ENCODE measurements at places on chromosomes 2 and 18. TPM values are rescaled to one million over a fixed set of nuclear protein-coding genes. Genes with fewer than 3 reads are reported as not detected.

CTIF gene
- total RNA-seq = 19.4 TPM

CTAGE1 gene
- total RNA-seq = not detected

EPHA4 gene
- total RNA-seq = 45.6 TPM

MAL gene
- total RNA-seq = not detected

ASB18 gene
- total RNA-seq = not detected

GRCh38 chr2:10375570-10376281, 72.4 kb downstream of the ODC1 start:
- H3K4me1 ChIP-seq = peaks cover 4% of the 10 kb centered on the region
- H3K27me3 ChIP-seq = no peaks in the 10 kb centered on the region
- no peak overlapping the region for H3K27ac ChIP-seq
- H3K4me3 ChIP-seq = no peak overlapping the region
- no peaks in the 10 kb centered on the region for H3K36me3 ChIP-seq

DNA sequence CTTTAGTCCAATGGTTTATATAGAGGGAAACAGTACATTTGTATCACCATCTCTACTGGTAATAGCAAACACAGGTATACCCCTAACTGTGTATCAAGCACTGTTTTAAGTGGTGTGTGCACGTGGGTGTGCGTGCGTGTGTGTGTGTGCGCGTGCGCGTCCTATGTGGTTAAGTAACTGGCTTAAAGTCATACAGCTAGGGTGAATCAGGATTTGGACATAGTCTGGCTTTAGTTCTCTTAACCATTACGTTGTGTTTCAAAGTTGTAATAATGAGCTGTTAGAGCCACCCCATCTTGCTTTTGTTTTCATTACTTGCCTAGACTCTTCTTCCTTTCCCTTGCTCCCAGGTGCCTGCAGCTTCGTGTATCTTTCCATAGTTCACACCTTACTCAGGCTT, 2.1 kb downstream of the HADHB start:
- H3K4me1 ChIP-seq = no peaks in the 10 kb centered on the region
- H3K27ac ChIP-seq = no peak overlapping the region
- no peaks in the 10 kb centered on the region for H3K27me3 ChIP-seq

DNA sequence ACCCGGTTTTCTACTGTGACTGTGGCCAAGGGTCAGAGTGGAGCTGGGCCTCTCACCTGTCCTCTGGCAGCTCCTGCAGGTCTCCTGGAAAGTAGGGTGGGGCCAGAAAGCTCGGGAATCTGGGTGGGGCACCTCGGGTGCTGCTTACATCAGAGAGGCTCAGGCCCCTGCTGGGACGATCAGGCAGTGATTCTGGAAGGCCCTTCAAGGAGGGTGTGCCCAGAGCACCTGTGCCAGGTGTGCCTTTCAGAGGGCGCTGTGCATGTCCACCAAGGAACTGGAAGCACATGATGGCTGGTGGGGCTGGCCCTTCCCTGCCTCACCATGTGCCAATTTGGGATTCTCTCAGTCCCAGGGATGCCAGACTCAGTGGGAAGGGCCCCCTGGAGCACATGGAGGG, 44.0 kb downstream of the ATP6V1C2 start:
- H3K4me3 ChIP-seq = no peak overlapping the region
- H3K4me1 ChIP-seq = no peaks in the 10 kb centered on the region
- no peaks in the 10 kb centered on the region for H3K36me3 ChIP-seq
- H3K27me3 ChIP-seq = no peaks in the 10 kb centered on the region
- H3K27ac ChIP-seq = no peak overlapping the region

- H3K4me3 ChIP-seq = no peak overlapping the region
- H3K4me1 ChIP-seq = no peaks in the 10 kb centered on the region
- H3K27ac ChIP-seq = no peak overlapping the region
- H3K27me3 ChIP-seq = no peaks in the 10 kb centered on the region
- no peaks in the 10 kb centered on the region for H3K36me3 ChIP-seq
Measured at GRCh38 chr2:10317646-10318045, 14.9 kb downstream of the HPCAL1 start.

DNA sequence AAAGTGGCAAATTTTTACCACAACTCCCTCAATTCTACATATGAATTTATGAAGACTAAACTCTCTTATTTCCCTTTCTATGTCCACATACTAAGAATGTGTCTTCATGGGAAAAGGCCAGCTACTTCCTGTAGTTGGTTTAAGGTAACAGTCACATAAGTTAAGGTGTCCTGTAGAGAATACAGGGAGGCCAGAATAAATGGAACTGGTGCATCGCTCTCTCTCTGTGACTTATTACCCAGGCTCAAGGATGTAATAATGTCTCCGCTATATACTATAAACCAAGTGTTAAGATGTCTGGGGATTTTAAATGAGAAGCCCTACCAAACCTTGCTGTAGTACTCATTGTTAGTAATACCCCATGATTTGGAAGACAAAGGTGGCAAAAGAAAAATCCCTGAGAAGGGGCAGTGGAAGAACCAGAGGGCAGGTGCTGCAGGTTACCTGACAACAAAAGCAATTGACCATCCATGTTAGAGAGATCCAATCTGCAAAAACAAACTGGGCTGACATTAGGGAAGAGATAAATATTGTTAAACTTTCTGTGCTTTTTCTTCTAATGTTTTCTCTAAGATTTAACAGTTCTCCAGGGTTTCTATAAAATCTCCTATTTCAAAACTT, 372.8 kb downstream of the TMX3 start:
- no peaks in the 10 kb centered on the region for H3K4me1 ChIP-seq
- DNase-seq = no peak
- H3K36me3 ChIP-seq = no peaks in the 10 kb centered on the region
- no peak overlapping the region for H3K4me3 ChIP-seq
- H3K27ac ChIP-seq = no peak overlapping the region
- no peaks in the 10 kb centered on the region for H3K27me3 ChIP-seq

DNA sequence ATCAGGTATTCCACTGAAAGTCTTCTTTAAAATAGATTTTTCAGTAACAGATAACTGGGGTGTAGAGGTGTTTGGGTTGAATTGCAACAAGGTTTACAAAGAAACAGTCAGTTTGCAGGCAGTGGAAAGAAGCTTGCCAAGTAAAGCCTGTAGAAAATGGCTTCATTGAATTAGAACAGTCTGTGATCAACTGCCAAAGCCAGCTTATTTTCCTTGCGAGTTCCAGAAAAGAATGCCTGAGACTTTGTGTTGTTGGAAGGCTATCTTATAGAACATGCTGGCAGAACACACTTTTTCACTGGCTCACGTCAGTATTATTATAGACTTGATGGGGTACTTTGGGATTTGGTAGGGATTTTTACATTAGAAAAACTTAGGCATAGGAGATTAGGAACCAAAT, 601.0 kb downstream of the XIRP2 start:
- H3K4me1 ChIP-seq = no peaks in the 10 kb centered on the region
- no peaks in the 10 kb centered on the region for H3K27me3 ChIP-seq
- no peak overlapping the region for H3K4me3 ChIP-seq
- no peak overlapping the region for H3K27ac ChIP-seq

GRCh38 chr2:81598453-81598852, 1293.9 kb upstream of the LRRTM1 start:
- DNase-seq = no peak
- no peaks in the 10 kb centered on the region for H3K4me1 ChIP-seq
- H3K4me3 ChIP-seq = no peak overlapping the region
- no peaks in the 10 kb centered on the region for H3K27me3 ChIP-seq
- no peaks in the 10 kb centered on the region for H3K36me3 ChIP-seq

GRCh38 chr2:144983107-144983506, 463.2 kb upstream of the ZEB2 start:
- H3K27me3 ChIP-seq = no peaks in the 10 kb centered on the region
- H3K4me1 ChIP-seq = no peaks in the 10 kb centered on the region
- no peak for DNase-seq
- H3K36me3 ChIP-seq = no peaks in the 10 kb centered on the region
- H3K27ac ChIP-seq = no peak overlapping the region

GRCh38 chr2:135186054-135186453, 134.0 kb downstream of the RAB3GAP1 start:
- no peaks in the 10 kb centered on the region for H3K4me1 ChIP-seq
- no peak overlapping the region for H3K4me3 ChIP-seq
- no peak for DNase-seq
- H3K27ac ChIP-seq = no peak overlapping the region
- H3K27me3 ChIP-seq = no peaks in the 10 kb centered on the region

DNA sequence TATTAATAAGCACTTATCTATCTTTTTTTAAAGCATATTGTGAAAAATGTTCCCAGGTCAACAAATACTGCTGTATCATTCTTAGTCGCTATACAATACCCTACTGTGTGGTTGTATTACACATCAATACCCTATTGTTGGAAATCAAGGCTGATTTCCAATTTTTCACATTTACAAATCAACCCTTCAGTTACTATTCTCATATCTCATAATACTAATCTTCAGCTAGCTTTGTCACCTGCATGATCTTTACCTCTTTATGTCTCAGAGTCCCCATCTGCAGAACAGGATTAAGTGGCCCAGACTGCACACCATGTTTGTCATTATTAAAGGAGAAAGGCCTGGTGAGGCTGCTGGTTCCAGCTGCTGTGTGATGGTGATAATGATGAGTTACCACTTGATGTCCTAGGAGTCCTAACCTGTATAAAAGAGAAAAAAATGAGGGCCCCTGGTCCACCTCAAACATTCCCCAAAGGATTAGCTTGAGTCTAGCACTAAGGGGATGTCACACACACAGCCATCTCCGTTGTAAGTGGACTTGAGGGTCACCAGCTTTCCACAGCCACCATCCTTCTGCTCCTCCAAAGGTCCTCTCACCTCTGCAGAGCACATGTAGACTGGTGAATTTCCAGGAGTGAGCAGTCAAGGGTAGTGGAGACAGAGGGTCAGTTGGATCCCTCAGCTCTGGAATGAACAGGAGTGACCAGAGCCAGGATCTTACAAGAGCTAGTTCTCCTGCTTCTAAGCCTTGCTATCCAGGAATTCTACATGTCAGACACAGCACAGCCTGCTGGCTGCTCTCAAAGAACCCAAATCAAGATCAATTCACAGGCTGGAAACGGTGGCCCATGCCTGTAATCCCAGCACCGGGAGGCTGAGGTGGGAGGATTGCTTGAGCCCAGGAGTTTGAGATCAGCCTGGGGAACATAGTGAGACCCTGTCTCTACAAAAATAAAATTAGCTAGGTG, 36.0 kb upstream of the BIN1 start:
- H3K36me3 ChIP-seq = no peaks in the 10 kb centered on the region
- no peaks in the 10 kb centered on the region for H3K27me3 ChIP-seq
- peak overlapping the region; percentile 67 for H3K27ac ChIP-seq
- no peak for DNase-seq

- H3K27ac ChIP-seq = peak overlapping the region; percentile 85
- peak; percentile 59 for DNase-seq
- H3K4me3 ChIP-seq = peak overlapping the region; percentile 67
- peaks cover 9% of the 10 kb centered on the region for H3K4me1 ChIP-seq
- H3K36me3 ChIP-seq = no peaks in the 10 kb centered on the region
- H3K27me3 ChIP-seq = no peaks in the 10 kb centered on the region
Measured at GRCh38 chr2:25251422-25252273, 83.3 kb upstream of the POMC start.

DNA sequence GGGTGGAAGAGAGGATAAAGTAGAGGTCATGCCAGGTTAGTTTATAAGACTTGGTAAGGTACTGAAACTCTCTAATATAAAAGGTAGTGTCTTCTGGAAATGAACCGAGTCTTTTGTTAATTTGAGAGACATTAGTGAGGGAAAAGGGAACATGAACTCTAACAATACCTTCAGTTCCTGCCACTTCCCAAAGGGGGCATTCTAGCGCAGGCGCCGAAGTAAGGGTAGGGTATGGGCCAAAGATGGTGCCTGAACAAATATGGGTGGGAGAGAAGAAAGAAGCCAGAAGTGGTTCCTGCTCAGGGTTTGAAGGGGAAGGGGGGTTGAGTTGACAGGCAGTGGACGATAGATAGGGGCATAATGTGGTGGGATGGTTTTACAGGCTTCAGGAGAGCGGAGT, 10.1 kb upstream of the REG1B start:
- H3K36me3 ChIP-seq = no peaks in the 10 kb centered on the region
- no peak overlapping the region for H3K27ac ChIP-seq
- no peaks in the 10 kb centered on the region for H3K27me3 ChIP-seq
- DNase-seq = no peak
- H3K4me3 ChIP-seq = no peak overlapping the region

DNA sequence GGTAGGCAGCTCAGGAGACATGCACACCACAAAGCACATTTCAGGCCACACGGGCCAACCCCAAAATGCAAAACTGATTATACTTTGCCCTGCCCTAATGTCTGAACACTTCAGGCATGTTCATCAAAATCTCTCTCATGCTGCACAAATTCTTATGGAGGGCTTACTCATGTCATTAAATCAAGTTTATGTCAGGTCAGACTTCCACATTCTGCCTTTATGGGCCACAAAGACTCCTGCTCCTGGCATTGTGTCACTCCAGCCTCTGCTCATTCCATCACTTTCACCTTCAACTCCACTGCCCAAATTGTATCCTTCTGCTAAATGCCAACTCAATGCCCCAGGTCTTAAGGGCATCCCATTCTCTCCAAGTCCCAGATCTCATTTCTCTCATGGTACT, 9.2 kb downstream of the UXS1 start:
- DNase-seq = no peak
- no peak overlapping the region for H3K4me3 ChIP-seq
- no peaks in the 10 kb centered on the region for H3K27me3 ChIP-seq
- no peaks in the 10 kb centered on the region for H3K36me3 ChIP-seq

DNA sequence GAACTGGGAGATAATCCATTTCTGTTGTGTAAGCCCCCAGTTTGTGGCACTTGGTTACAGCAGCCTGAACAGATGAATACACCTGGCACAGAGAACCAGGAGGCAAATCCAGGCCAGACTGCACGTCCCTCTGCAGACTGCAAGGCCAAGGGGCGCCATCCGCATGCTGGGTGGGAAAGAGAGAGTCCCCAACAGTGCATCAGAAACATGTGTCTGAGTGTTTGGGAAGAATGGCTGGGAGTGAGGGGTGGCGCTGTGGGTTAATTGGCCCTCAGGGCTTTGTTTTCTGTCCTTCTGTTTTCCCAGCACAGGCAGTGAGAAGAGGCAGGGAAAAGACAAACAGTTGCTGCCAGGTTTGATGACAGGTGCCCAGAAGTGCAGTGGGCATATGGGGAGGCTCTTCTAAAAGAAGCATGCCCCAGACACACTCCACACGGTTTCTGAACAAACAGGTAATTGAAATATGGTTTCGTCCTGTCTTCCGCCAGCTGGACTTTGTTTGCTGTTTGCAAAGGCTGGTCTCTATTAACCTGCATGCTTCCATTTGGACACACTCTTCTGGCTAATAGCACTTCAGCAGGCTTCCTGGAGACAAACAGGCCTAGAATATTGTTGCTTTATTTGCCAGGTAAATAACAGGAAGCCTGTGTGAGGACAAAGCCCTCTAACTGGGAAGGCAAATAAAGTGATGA, 43.4 kb upstream of the SEC11C start:
- DNase-seq = no peak
- no peaks in the 10 kb centered on the region for H3K4me1 ChIP-seq
- H3K36me3 ChIP-seq = no peaks in the 10 kb centered on the region
- no peaks in the 10 kb centered on the region for H3K27me3 ChIP-seq
- H3K4me3 ChIP-seq = no peak overlapping the region
- no peak overlapping the region for H3K27ac ChIP-seq
